COR-L47 (cell line): ENCODE measurements at places on chromosomes 2 and 18.

GRCh38 chr18:23380001-23380550 lies 73.0 kb upstream of the RIOK3 start:
- no peak for DNase-seq

DNA sequence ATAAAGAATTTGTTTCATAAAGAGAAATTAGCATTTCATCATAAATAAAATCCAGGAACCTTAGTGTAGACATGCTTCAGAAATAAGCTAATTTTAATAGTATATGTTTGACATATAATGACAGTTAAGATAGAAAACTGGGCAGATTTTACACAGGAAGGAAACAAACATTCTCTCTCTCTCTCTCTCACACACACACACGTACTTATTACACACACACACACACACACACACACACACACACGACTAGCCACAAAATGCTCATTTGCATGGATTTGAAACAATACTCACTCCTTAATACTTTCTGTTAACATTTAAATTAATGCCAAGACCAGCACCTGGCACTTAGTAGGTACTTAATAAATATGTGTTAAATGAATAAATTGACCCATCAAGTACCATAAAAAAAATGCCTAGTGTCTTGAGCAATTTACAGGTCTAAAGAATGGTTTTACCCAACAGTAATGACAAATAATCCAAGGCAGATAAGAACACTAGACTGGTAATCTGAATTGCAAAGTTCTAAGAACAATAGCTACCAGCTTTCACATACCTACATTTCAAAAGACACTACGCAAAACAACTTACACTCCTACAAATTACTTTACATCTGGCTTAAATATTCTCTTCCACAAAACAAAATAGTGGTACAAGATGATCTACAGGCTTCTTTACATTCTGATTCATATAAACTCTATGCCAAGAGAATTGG lies 2.9 kb upstream of the GALNT3 start:
- no peak for DNase-seq

- DNase-seq, result no peak
Measured at GRCh38 chr2:162293122-162293786, 25.2 kb downstream of the IFIH1 start.

GRCh38 chr2:16142383-16143361 lies 202.3 kb downstream of the MYCN start:
- no peak for DNase-seq

GRCh38 chr2:233430081-233430480 lies 75.8 kb downstream of the DGKD start:
- DNase-seq, result no peak

DNA sequence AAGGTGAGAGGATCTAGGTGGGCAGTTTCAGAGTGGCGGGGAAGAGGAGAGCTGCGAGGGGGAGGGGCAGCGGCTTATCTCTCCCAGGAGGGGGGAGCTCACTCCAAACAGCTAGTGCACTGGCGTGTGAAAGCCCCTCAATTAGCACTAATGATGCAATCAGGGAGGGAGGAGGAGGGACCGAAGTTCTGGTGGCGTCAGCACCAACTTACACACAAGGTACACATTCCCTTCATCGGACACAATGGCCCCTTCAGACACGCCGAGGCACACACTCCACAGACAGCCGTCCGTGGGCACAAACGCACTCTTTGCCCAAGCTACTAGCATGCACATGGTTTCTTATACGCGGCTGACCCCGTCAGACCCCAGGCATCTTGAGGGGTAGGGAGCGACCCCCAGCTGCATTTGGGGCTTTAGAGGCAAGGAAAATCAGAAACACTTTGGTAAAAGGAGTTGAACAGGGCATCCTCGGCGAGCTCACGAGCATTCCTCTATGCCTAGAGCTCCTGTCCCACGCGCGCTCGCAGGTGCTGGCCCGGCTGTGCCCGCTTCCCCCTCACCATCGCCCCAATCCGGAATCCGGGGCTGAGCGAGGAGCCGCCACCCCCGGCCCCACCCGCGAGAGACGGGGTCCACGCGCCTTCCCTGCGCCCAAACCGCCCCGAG lies 868 bp upstream of the PKDCC start:
- DNase-seq, result peak; percentile 40

DNA sequence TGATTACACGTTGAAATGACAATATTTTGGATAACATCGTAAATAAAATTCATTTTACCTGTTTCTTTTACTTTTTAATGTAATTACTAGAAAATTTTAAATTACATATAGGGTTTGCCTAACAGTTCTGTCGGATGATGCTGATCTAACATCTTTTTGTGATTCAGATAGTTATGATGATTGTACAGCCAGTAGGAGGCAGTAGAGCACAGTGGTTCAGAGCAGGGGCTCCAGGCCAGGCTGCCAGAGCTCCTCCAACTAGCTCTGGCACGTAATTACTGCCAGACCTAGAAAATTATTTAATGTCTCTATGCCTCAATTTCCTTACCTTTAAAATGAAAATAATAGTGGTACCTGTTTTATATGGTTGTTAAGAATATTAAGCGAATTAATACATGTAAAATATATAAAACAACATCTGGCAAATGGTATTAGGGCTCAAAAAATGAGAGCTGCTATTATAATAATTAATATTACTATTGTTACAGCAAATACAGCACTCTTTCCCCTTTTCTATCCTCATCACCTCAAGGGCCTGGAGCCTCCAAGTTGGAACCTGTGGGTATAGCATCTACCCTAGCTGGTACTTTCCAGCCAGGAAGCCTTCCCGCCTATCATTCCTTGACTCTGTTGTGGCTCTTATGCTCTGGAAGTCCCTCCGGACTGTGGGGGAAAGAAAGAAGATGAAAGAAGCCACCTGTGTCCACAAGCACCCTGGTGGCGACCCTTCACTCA lies 47.7 kb upstream of the PLA2R1 start:
- DNase-seq, result peak; percentile 31

- peak; percentile 35 for DNase-seq
Measured at GRCh38 chr2:106192752-106193689, 1.1 kb downstream of the UXS1 start.

GRCh38 chr2:939936-940601 lies 10.6 kb upstream of the SNTG2 start:
- no peak for DNase-seq

DNA sequence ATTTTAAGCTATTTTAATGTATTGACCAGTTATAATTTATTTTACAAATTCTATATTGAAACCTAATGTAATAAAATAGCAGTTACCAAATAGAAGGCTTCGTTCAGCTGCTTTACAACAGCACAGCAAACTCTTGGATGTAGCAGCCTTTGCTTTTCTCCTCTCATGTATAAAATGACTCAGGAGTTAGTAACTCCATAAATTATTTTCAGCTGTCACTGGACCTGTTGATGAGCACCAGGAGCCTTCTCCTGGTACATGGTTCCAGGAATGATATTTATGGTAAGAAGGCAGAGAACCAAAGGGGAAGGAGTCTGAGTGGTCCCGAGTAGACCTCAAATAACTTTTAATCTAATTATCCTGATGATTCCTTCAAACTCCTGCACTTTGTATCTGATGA lies 256.4 kb upstream of the NETO1 start:
- no peak for DNase-seq

- DNase-seq, result no peak
Measured at GRCh38 chr2:196230061-196230854, 58.9 kb upstream of the STK17B start.

DNA sequence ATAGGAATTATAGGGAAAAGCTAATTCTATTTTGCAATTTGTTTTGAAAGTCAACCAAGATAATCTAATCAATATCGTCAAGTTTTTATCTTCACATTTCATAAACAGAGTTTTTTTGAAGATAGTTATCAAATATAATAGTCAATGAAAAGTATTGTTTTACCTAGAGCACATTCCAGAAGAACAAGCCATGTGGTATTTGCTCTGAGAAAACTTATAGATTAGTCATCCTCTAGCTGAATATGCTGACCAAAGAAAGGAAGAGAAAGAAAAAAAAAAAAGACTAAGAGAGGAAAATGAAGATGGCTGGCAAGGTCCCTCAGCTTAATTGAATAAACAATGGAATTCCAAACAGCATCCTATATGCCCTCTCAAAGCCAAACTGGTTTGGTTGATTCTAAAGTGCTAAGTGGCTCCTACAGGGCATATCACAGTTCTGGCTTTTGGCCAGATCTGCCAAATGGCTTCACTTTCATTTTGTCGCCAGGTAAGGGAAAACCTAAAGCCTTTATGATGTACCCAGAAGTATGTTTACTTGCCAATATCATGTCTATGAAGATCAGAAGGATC lies 132.6 kb downstream of the VWC2L start:
- no peak for DNase-seq

DNA sequence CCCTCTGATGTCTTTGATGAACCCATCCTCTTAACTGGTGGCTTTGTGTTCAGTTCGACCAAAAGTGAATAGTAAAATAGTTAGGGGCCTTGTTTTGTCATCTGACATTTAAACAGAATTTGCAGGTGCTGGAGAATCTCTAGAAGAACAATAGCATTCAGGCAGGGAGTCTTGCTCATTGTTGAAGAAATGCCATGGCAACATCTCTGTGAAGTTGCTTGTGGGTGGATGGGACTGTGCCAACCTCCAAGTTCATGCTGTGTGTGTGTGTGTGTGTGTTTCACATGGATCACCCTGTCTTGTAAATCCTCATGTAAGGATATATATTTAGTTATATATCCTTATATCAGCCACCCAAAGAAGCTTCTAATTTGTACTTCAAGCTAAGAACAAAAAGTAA lies 66.7 kb downstream of the SKA1 start:
- peak; percentile 97 for DNase-seq

DNA sequence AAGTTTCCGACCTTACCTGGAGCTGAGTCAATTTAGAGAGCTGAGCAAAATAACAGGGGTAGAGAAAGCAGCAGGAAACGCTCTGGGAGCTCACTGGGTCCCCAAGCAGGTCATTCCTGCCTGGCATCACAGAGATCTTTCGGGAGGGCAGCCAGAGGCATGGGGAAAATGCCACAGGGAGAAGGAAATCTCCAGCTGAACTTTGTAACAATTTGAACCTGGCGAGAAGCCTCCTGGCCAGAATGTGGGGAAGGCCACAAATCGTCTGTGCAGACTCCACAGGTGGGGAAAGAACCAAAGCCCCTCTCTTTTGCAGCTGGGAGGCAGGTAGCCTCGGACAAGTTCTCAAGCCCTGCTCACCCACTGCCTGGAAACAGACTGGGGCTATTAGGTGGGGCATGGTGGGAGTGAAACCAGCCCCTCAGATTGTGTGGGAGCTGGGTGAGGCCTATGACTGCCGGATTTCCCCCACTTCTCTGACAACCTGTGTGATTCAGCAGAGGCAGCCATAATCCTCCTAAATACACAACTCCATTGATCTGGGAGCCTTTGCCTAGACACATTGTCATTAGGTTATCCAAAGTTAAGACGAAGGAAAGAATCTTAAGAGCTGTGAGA lies 53.9 kb downstream of the INO80D start:
- DNase-seq, result no peak

DNA sequence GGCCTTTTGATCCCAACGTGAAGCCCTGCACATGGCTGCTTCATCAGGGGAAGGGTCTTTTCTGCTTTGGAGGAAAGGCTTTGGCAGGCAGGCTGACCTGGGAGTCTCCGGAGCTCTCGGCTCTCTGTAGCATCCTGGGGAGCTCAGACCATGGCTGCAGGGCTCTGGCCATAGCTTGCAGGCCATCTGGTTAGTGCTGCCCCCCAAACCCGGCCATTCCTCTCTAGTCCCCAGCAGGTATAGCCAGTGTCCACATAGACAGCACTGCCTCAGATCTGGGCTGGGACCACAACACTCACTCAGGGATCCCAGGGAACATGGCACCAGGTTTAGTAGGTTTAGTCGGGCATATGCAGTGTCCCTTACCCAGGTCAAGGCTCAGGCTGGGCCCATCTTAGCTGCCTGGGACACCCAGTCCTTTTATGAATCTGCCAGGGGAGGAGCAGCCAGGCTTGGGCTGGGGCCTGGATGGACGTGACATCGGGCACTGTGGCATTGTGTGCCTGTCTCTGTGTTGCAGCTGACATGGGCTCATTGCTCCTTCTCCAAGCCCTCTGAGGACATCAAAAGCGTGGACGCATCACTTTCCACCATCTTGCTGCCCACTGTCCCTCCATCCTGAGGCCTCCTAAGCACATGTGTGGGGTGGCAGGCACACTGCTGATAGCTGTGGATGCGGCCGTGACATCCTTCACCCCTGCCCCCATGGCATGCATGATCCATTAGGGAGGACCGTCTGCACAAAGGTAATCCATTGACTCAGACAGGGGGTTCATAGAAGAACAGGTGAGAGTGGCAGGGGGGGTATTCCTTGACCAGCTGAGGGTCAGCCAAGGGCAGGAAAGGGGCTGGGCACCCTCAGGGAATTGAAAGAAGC lies 19.2 kb upstream of the GPR35 start:
- no peak for DNase-seq

DNA sequence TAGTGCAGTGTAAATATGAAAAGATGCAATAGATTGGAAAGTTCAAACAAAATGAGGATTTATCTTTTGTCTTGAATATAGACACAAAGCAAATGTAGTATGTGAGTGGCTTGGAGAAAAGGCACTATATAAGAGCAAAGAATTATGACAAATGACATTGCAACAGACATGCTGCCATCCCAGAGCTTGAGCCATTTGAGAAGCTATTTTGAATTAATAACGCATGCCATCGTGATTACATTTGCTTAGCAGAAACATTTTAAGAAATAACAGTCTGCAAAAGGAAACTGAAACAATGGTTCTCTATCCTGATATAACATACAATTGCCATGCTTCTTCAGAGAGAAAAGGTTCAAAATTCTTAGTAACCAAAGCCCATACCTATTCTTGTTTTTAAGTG lies 677.1 kb downstream of the ZEB2 start:
- DNase-seq, result no peak

- no peak for DNase-seq
Measured at GRCh38 chr2:39919511-39920306, 140.7 kb upstream of the THUMPD2 start.

DNA sequence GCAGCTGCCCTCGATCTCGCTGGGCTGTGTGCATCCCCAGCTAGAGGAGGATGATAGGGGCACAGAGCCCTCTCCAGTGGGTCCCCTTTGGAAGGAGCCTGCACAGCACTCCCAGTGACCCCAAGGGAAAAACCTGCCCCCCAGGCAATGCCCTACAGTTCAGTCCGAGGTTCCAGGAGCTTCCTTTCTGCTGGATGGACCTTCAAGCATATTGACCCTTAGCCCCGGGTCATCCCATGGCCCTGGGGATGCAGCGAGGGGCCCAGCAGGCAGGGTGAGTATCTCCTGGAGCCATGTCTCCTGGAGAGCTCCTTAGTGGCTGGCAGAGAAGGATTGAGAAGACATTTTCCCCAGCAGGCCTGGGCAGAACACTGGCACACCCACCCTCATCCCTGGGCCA lies 45.4 kb upstream of the CTDP1 start:
- DNase-seq, result no peak
